Stimulated activated CD4-positive, alpha-beta T cell treated with anti-CD3 and anti-CD28 coated beads, Interleukin-1b, Interleukin-23, amount 100 ng/mL, for 1 hour (primary cell): ENCODE measurements at places on chromosomes 2 and 18.

GRCh38 chr2:86371527-86371926, 34.1 kb upstream of the REEP1 start:
- DNase-seq = no peak

DNA sequence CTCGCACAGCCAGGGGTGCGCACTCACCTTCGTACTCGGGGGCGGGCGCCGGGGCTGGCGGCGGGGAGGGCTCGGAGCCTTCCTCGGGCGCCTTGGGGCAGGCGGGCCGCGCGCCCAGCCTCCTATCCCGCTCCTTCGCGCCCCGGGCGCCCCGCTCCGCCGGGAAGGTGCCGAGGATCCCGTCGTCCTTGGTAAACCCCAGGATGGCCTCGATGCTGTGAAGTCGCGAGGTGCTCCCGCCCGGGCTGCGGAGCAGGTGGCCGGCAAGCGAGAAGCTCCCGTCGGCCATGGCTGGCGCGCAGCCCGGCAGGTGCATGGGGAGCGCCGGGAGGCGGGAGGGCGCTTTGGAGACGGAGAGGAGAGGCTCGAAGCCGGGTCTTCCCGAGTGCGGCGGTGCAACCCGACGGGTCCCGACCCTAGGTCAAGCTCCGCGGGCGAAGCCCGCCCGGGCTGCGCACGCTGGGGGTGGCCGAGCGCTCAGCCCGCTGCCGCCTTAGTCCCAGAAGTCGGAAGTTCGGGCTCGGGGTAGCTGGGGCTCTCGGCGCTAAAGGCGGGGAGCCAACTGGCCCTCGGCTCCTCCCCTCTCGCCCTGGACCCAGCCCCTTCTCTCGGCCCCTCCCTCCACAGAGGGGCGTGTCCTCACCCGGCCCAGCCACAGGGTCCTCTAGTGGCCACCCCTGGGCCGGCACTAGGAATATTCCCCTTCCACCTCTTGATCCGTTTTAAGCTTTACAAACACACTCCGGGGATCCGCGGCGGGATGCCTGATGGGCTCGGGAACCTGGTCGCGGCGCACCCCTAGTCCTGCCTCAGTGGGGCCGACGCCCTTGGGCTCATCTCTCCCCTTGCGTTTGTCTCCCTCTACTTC, at the start of gene RAX:
RAX (minus strand) TSS at position 564 of the 868 bp plus-strand sequence; CDS start at position 316, 248 bp downstream.
- DNase-seq = no peak

DNA sequence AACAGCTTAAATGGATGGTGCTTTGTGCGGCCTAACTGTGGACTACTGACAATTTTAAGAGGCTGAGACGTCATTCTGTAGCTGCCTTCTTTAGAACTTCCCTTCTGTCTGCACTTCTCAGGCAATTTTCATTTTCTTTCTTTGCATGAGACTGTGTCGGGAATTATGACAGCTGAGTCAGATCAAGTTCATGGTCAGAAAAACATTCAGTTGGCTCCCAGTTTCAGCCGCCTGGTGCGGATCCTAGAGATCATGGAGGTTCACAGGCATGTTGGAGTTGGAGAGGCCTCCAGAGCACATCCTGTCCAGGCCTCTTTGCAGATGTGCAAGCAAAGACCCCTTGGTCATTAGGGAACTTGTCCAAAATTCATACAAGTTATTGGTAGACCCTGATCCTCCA, 135.0 kb downstream of the TANC1 start:
- DNase-seq = no peak

DNA sequence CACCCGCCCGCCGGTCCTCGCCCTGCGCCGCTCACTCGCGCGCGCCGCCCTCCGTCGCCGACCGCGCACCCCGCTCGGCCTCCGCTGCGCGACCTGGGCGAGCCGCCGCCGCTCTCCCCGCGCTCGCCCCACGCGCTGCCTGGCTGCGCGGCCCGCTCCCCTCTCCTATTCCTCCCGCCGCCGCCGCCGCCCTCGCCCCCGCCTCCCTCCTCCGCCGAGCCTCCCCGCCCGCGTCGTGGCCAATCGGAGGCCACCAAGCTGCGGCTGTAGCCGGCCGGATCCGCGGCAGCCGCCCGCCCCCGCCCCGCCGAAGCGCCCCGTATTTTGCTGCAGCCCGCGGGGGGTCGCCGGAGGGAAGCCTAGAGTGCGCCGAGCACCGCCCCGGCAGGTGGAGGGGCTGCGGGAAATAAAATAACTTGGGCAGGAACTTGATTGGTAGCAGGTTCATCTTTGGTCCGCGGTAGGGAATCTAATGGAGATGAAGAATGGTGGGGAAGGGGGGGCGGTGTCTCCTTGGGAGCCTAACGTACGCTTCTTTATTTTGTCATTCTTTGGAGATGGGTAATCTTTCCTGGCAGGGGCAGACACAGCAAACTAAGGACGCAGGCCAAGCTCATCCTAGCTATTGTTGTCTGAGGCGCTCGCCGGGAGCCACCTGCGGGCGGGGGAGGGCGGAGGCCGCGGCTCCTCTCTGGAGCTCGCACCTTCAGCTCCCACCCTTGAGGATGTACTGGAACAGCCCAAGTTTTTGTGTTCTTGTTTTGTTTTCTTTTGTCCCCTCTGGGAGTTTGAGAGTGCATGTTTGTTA, 1.1 kb upstream of the CDH2 start:
- DNase-seq = no peak

- no peak for DNase-seq
Observed at GRCh38 chr2:9330612-9331270, 92.6 kb downstream of the ITGB1BP1 start.

DNA sequence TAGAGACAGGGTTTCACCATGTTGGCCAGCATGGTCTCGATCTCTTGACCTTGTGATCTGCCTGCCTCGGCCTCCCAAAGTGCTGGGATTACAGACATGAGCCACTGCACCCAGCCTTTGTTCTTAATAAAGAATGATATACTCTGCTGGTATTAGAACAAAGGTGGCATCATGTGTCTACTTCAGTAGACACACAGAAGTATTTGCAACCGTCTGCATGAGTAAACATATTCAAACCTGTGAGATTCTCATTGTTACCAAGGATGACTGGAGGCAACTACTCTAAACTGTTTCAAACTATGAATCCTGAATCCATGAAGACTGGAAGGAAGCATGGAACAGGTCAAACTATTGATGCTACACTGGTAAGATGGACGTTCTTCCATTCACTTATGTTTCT, 32.1 kb downstream of the MBD2 start:
- no peak for DNase-seq

GRCh38 chr2:240457223-240458043, 22.0 kb downstream of the GPC1 start:
- DNase-seq = no peak
